CD4-positive, alpha-beta T cell treated with Interleukin-17A for 1 hour (primary cell): ENCODE measurements at places on chromosomes 6 and 20.

DNA sequence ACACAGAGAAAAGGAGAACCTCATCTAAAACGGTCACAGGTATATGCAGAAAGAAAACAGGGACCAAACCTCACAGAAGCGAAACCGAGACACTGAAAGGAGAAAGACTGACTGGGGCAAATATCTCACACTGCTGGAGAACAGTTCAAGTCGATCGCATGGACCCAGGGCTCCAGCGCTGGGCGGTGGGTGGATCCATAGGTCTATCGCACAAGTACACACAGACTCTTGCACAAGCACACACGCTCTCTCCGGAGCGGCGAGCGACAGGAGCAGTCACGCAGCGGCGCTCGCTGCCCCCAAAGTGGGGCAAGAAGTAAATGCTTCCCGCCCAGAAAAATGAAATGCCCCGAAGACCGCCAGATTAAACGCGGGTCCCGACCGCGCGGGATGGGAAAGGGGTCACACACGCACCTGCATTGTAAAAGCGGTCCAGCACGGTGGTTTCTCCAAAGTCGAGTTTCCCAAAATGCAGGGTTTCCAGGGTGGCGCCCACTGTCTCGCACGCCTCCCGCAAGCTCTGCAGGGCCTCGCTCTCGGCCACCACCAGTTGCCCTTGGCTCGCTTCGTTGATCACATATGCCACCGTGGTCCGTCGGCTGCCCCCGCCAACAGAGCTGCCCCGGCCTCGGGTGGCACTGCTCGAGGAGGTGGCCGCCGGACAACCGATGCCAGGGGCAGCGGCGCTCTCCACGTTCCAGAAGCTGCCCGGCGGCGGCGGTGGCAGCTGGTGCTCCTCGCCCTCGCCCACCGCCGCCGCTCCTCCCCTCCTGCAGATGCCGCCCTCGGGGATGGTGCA lies 782 bp downstream of the MAP3K5 start:
- DNase-seq, result peak; percentile 56

- no peak for DNase-seq
Observed at GRCh38 chr6:20833881-20834515, 299.7 kb downstream of the CDKAL1 start.

- DNase-seq, result no peak
Observed at GRCh38 chr20:43138061-43138770, 51.5 kb downstream of the PTPRT start.

- DNase-seq, result peak; percentile 82
Observed at GRCh38 chr20:2688041-2688591, 4.5 kb upstream of the EBF4 start.

DNA sequence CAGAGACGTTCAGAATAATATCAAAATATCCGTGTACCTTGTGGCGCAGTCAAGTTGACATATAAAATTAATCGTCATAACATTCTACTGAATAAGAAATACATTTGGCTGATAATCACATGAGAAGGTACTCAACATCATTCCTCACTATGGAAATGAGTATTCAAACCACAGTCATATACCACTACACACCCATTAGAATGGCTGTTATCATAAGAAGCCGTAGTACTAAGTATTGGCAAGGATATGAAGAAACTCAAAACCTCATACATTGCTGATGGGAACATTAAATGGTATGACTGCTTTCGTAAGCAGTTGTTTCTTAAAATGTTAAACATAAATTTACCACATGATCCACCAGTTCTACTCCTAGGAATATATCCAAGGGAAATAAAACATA lies 244.7 kb downstream of the CDKAL1 start:
- no peak for DNase-seq

- DNase-seq, result no peak
Observed at GRCh38 chr6:163630572-163630971, 216.1 kb downstream of the QKI start.

DNA sequence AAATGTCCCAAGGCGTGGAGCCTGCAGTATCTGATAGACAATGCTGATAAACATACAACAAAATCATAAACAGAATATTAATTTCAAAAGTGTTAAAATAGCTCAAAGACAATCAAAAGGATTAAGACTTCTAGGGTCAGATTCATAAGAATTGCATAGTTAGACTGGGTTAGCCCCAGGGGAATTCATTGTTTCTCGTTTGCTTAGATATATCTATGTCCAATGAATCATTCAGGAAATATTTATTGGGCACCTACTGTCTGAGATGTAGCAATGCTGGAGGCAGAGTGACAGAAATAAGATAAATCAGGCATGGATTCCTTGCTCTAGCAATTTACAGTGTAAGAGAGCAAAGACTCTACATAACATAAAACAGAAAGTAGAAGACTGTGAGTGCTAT lies 124.4 kb upstream of the PRL start:
- no peak for DNase-seq
